ENCODE measurements at places on chromosomes 1 and 21.

DNA sequence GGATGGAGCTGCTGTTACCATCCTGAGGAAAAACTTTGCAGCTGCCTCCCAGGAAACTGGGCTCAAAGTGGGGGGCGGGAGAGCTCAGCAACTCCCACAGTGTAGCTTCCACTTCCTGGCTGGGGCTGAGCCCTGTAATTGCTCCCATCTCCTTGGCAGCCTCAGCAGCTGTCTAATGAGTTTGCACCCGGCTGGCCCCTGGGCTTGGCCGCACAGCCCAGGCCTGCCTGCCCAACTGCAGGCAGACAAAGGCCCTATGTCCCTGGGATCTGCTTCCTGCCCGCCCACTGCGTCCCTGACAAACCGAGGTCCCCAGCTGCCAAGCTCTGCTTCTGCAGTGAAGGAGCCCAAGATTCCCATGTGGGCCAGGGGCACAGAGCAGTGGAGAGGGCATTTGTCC, 30.1 kb downstream of the EDN2 start:
- no peak for DNase-seq

- DNase-seq, result no peak
These were observed 10.2 kb upstream of the NAV1 start for GRCh38 chr1:201528631-201529252.

GRCh38 chr1:172239901-172240300, 180.6 kb upstream of the C1orf105 start:
- DNase-seq, result no peak

DNA sequence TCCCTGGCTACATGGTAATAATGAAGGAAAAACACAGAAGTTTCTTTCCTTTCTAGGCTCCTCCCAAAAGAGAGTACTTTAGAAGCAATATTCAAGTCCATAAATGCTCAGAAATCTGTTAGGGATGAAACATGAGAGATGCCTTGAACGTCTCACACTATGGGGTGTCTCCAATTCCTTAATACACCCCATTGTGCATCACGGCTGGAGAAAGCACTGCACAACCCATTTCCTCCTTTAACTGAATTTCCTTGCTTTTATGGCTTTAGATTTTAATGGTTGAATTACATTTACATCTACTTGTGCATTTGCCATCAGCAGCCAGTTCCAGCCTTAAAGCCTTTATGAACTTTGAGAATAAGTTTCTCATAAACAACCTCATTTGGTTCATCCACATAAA, 498.9 kb upstream of the PTBP2 start:
- no peak for DNase-seq

DNA sequence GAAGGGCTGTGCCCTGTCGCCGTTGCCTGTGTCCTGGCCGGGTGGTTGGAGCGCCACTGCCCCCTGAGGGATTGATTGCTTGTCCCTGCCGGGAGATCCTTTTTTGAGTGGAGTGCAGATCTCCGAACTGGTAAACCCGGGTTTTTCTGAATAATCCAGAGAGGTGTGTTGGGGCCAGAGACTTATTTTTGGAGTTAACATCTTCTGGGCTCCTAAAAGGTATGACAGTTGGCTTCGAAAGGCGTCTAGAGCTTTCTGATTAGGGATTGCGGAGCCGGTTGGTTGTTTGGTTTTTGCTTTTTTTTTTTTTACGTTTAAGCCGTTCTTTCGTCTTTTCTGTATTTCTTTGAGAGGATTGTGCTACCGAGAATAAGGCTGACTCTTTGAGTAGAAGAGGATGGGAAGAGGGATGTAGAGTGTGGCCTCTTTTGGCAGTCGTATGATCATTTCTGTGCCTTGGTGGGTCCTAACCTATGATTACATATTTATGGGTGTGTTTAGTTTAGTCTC, 756 bp downstream of the RLF start:
- DNase-seq, result no peak

DNA sequence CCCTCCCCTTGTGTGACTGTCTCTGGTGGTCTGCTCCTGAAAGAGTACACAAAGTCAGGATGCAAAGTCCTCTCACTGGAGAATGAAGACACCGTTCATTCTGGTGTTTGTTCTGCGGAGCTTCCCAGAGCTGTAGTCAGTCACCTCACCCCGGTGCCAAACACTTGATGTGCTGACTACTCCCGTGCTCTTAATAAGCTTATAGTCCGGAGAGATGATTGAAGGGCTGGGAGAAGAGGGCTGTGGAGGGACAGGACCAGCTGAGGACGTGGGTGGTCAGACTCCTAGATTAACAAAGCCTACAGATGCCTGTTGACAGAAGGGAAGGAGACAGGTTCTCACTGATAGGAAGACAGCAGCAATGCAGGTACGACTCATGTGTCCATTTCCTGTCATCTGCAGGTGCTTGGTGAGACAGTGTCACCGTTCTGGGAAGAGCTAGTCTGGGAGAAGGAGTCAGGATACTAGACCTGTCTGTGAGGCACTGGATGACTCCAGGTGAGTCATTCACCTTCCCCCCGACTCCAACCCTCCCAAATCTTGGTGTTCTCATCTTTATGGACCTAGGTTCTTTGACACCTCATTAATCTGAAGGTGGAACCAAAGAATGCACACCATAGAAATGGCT, 40.4 kb upstream of the LRRN2 start:
- no peak for DNase-seq

- no peak for DNase-seq
These were observed 172.4 kb downstream of the NEGR1 start for GRCh38 chr1:72109916-72110315.
